Osteoblast (primary cell): ENCODE measurements at places on chromosomes 6 and 20. TPM values are rescaled to one million over a fixed set of nuclear protein-coding genes. Genes with fewer than 3 reads are reported as not detected.

DNA sequence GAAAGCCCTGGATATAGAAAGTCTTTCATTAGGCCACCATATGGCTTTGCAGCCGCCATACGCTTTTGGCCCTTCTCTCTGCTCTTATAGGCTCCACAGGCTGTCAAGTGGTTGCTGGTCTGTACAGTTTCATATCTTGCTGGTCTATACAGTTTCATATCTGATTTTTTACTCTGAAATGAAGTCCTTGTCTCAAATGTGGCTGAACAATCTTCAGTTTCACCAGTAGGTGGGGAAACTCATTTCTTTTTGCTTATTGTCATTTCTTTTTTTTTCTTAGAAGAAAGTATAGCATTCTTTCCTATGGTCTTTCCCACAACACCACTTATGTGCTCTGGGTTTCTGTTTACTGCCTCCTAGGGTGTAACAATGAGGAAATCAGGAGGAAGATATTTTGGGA is 771.4 kb upstream of the MMS22L start:
- no peaks in the 10 kb centered on the region for H3K36me3 ChIP-seq
- H3K27ac ChIP-seq = no peak overlapping the region
- no peaks in the 10 kb centered on the region for H3K27me3 ChIP-seq

Gene MYMX
- not detected in 2 replicates for total RNA-seq

Gene PEX3
- 19.2 and 22.1 TPM in 2 replicates for total RNA-seq

- no peaks in the 10 kb centered on the region for H3K36me3 ChIP-seq
- no peak overlapping the region for H3K27ac ChIP-seq
- no peaks in the 10 kb centered on the region for H3K4me1 ChIP-seq
- DNase-seq = no peak
Measured at GRCh38 chr6:126548300-126548699, 208.4 kb downstream of the CENPW start.
